ENCODE measurements at places on chromosomes 3 and 15.
A peak's percentile ranks its signal among the peaks of the same experiment; 100 is the strongest.

GRCh38 chr15:29411299-29411698, 141.7 kb upstream of the NSMCE3 start:
- no peak for DNase-seq

- DNase-seq, result peak; percentile 48
Measured at GRCh38 chr15:79523266-79523665, 91.1 kb downstream of the MINAR1 start.

DNA sequence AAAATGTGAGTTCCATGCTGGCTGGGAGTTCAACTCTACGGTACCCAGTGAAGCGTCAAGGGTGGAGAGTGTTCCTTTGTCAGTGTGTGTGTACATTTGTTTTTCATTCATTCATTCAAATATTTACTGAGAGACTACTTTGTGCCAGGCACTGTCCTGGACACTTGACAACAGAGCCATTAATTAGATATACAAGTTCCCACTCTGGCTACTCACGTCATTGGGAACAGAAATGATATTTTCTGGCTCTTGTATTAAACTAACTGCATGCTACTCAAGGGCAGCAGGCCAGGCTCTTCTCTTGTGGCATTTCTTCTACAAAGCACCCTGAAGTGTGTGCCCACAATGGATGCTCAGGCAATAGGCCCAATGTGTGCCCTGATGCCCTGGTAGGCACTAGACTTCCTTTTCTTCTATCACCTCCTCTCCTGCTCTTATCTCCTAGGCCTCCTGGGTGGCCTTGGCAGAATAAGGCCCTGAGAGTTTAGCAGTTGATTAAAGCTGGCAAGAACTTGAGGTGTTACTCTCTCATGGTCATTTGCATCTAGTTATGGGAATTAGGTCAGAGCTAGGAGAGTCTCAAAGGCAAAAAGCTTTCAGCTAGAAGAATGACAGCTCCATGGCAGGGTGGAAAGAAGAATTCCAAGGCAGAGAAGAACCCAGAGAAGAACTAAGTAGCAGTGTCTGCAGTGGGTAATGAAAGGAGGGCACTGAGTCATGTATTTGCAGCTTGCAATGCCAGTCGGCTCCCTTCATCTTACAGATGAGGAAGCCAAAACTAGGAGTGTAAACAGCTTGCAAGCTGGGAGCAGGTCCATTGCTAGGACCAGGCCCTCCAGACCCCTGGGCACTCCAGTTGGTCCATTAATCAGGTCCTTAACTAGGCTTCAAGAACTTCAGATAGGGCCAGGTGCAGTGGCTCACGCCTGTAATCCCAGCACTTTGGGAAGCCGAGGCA, 14.0 kb upstream of the SMAD3 start:
- peak; percentile 32 for DNase-seq

DNA sequence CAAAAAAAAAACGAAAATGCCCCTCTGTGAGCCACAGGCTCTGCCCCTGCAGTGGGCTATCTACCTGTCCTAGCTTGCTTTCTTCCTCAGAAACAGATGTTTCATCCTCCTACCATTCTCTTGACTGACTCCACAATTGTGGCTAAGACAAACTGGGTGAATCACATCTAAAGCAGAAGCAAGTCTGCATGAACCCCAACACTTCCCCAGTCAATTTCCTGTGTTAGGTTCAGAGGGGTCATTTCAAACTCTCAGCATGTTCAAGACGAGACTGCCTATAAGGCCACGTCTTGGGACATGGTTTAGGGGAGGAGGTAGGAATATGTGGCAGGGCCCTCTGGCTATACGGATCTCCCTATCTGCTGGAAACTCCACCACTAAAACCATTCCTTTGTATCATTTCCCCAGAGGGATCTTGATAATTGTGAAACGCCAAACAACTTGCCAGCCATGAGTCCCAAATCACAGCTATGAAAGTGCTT, 28.6 kb upstream of the ANKDD1A start:
- peak; percentile 40 for DNase-seq

- DNase-seq, result peak; percentile 71
Measured at GRCh38 chr3:132344666-132345280, 27.6 kb downstream of the ACP3 start.
